ENCODE measurements at places on chromosomes 6 and 20.

DNA sequence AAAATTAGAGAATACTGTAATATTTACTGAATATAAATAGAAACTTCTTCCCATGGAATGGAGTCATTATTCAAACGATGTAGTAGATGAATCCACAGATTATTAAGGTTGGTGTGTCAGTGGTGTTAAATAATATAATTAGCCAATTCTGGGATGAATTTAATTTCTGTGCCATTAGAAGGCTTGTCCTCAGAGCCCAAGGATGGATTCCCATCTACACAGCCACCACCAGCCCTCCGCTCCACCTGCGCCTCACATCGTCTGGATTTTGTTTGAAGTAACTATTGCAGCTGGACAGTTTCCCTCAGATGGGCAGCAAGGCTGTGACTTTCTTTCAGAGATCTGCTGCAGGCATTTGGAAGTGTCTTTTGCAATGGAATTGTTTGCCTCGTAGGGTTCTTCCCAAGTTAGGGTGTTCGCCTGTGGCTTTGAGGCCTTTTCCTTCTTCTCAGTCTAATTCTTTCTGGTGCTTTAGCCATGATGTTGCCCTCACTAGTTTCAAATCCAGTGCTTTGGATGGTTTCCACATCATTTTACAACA is 104.7 kb downstream of the AIG1 start:
- DNase-seq, result no peak

DNA sequence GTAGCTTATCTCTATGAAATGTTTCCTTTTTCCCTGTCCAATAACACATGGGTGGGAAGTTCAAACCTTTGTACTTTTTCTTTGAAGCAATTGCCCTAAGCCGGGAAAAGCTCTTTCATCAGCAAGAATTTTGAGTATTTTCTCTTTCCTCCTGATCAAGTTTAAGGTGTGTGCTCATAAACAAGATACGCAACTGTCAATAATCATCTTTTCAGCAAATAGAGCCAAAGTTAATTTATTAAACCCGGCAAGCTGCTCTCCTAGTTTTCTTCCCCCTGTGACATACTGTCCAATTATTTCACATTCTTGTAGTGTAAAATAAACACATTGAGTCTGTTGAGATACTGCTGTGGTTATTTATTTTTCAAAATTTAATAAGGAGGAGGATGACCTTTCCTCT is 194.4 kb downstream of the EDN1 start:
- no peak for DNase-seq

- DNase-seq, result no peak
Measured at GRCh38 chr20:18138266-18138582, 561 bp downstream of the KAT14 start.

- DNase-seq, result peak; percentile 2
Measured at GRCh38 chr6:158999154-158999665, 792 bp downstream of the RSPH3 start.

DNA sequence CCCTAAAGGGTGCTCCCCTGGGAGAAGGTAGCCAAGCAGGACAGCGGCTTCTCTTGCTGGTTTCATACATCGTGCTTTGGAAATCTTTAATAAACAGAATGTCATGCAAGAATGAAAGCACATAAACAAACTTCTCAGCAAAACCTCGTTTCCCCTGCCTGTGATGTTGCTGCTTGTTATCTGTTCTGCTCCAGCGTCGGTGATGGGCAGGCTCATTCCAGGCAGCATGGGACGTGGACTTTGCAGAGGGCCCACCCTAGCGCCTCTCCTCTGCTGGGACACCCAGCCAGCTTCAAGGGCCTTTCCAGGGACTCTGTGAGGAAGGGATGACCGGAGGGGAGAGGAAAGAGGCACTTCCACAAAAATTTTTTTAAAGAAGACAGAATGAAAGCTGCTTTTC is 197.7 kb downstream of the QKI start:
- DNase-seq, result no peak

DNA sequence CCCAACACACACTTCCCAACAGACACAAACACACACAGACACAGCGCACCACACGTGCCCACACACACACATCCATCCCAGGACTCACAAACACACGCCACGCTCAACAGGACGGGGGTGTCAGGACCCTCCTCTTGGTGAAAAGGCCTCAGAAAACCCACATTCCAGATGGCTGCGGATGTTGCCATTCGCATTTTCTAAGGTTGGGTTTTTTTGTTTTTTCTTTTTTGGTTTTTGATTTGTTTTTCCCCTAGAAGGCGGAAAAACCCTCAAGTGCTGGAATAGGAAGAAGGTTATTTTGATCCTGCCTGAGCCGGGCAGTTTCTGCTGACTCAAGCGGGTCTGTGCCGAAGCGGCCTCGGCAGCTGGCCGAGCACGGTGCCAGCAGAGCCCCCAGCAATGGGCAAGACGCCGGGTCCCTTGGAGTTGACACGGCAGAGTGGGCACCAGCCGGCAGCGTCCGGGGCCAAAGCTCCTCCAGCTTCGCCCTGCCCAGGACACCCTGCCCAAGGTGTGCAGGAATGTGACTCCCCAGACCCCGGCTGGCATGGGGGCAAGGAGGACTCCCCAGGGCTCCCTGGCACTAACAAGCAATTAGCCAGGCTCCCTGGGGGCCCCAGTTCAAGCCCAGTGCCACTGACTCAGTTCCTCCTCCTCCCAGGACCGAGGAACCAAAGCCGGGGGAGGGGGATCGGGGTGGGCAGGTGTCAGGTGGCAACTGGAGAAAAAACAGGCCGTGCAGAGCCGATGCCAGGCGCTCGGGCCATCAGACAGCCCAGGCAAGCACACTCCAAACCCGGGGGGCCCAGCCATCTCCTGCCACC is 40.9 kb upstream of the ZBP1 start:
- DNase-seq, result no peak

DNA sequence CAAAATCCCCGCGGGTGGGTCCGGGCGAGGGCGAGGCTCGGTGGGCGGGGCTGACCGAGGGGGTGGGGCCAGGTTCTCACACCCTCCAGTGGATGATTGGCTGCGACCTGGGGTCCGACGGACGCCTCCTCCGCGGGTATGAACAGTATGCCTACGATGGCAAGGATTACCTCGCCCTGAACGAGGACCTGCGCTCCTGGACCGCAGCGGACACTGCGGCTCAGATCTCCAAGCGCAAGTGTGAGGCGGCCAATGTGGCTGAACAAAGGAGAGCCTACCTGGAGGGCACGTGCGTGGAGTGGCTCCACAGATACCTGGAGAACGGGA is 809 bp downstream of the HLA-G start:
- DNase-seq, result no peak

- DNase-seq, result no peak
Measured at GRCh38 chr6:37306624-37307222, 47.1 kb upstream of the RNF8 start.

DNA sequence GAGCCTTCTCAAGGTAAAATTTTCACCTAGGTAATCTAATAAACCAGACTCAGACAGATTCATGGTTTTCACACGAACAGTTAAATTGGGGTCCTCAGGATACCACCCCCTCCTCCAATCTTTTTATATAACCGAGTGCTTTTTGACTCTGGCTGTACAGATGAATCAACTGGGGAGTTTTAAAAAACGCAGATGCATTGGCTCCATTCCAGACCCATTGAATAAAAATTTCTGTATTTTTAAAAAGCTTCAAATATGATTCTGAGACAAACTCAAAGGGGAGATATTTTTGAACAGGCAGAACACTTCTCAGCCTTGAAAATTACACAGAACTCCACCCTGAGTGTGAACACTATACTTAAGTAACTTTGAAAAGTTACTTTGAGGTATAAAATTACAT is 7.2 kb downstream of the UTRN start:
- DNase-seq, result no peak

- no peak for DNase-seq
Measured at GRCh38 chr6:136761227-136761922, 30.9 kb downstream of the MAP3K5 start.

GRCh38 chr6:142685852-142686506 is 259.0 kb downstream of the HIVEP2 start:
- no peak for DNase-seq

DNA sequence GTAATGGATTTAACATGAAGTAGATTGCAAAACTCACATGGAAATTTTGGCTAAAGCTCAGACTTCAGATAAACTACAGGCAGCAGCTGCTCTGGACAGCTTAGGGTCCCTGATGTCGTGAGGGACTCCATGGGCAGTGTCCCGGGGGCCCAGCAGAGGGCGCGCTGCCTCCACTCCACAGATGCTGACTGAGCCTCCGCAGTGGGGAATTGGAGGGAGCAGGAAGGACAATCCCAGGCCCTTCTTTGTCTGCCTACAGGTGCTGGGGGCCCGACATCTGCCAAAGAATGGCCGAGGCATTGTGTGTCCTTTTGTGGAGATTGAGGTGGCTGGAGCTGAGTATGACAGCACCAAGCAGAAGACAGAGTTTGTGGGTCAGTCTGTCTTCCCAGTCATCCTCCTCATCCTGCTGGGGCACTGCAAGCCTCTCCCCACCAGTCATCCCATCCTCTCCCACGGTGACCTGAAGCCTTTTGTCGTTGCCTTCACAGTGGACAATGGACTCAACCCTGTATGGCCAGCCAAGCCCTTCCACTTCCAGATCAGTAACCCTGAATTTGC is 35.9 kb downstream of the PLCG1 start:
- DNase-seq, result peak; percentile 65

DNA sequence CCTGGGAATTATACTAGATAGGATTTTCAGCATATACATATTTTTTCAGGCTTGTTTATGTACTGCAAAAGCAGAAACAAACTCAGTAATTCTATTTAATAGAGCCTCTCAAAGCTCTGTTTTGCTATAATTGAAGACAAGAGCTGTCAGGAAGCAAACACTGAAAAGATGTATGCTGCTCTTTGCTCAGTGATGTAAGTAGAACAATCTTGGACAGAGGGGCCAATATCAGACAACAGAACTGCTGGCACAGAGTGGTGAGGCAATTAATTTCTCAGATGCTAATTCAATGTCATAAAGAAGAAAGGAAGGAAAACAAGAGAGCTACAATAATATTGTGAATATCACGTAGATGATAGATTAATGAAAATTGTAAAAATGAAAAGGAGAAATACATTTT is 663.3 kb upstream of the ADGRB3 start:
- DNase-seq, result no peak

DNA sequence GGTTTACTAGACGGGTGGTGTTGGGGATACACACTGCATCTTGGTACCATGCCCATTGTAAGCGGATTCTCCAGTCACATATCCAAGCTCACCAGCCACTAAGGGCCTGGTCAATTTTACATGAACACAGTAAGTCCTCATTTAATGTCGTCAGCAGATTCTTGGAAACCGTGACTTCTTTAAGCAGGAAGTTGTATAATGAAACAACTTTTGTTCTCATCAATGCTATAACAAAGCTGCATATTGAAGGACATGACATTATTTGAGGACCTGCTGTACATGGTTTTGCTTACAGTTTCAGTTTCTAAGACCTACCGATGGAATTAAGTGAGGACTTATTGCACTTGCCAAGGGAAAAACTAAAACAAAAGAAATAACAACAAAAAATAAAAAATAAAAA is 295.6 kb downstream of the SYNE1 start:
- no peak for DNase-seq

- DNase-seq, result no peak
Measured at GRCh38 chr6:4463236-4463635, 313.0 kb upstream of the CDYL start.

DNA sequence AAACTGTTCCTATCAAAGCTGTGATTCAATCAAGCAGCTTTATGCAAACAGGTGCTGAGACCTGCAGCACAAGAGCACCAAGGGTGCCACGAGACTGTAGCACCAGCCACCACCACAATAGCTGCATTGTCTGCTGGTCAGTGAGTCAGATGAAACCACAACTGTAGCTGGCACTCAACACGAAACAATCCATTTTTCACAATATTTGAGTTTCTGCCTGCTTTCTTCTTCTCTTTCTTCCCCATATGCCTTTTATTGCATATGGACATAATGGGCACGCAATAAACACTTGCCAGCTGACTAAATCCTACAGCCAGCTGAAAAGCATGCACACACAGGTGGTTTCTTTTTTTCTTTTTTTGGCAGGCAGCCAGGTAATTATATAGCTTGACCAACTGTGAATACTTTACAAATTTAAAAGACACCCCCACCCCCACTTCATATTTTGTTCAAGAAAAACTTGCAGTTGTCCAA is 16.6 kb downstream of the SLC2A12 start:
- DNase-seq, result no peak

GRCh38 chr20:24966317-24967012 is 17.4 kb downstream of the CST7 start:
- DNase-seq, result no peak

GRCh38 chr6:134678436-134678889 is 271.4 kb downstream of the ALDH8A1 start:
- peak; percentile 91 for DNase-seq

GRCh38 chr6:36039112-36039511 is 11.5 kb downstream of the MAPK14 start:
- DNase-seq, result no peak
